ENCODE measurements at places on chromosomes 12 and 14.

DNA sequence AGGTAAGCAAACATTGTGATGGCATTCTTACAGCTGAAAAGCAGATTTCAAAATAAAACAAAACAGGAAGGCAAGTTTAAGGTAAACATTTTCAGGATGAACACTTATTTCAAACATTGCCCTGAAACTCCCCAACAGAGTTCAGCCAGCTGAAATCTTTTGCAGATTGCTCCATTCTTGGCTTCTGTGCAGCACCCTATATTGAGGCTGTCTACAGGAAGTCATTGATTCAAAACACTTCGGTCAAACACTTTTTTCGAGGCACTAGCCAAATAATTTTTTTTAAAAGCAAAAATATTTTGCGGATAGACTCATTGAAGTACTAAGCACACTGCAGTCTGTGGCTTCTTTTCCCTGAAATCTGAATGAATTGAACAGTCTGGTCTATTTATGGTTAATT lies 318.1 kb upstream of the PDE3A start:
- no peak for DNase-seq

DNA sequence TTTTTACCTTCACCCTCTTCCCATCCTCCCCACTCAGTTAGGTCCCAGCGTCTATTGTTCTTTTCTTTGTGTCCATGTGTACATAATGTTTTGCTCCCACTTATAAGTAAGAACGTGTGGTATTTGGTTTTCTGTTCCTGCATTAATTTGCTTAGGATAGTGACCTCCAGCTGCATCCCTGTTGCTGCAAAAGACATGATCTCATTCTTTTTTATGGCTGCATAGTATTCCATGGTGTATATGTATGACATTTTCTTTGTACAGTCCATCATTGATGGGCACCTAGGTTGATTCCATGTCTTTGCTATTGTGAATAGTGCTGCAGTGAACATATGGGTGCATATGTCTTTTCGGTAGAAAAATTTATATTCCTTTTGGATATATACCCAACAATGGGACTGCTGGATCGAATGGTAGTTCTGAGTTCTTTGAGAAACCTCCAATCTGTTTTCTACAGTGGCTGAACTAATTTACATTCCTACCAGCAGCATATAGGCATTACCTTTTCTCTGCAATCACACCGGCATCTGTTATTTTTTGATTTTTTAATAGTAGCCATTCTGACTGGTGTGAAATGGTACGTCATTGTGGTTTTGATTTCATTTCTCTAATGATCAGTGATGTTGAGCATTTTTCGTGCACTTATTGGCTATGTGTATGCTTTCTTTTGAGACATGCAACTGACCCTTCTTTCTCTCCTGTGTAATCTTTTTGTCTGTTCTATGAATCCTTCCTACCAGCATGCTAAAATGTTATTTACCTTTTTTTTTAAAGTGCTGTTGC lies 279.7 kb upstream of the AMIGO2 start:
- no peak for DNase-seq

- DNase-seq = no peak
Measured at GRCh38 chr14:105641075-105641937, 114.9 kb downstream of the TMEM121 start.

- DNase-seq = no peak
Measured at GRCh38 chr12:75666939-75667334, 155.5 kb upstream of the KRR1 start.

DNA sequence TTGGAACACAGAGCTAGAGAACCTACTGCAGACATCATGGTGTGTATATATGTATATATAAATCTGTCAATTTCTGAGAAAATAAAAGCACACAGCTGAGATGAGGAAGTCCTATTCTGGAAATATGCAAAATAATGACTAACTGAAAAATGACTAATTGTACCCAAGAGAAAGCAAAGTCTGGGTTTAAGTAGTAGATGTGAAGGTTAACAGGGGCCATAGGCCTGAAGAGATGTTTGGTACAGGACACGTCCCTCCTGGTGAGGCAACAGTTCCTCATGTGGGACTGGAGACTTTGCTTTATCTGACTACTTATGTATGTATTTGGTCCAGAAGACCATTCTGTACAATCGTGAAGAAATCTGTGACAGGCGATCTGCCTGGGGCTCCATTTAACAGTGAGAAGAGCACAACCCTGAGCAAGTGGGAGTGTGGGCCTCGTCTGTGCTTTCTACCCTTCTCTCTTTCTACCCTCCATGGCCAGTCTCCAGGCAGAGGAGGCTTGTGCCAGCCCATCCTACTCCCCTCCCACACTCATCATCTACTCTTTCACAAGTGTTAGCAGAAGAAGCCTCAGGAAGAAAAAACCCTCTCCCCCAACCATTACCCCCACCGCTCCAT lies 67.5 kb downstream of the SLC41A2 start:
- no peak for DNase-seq

GRCh38 chr12:59780605-59781135 lies 184.8 kb downstream of the SLC16A7 start:
- DNase-seq = no peak

- no peak for DNase-seq
Measured at GRCh38 chr12:1668833-1669543, 21.9 kb upstream of the ADIPOR2 start.

DNA sequence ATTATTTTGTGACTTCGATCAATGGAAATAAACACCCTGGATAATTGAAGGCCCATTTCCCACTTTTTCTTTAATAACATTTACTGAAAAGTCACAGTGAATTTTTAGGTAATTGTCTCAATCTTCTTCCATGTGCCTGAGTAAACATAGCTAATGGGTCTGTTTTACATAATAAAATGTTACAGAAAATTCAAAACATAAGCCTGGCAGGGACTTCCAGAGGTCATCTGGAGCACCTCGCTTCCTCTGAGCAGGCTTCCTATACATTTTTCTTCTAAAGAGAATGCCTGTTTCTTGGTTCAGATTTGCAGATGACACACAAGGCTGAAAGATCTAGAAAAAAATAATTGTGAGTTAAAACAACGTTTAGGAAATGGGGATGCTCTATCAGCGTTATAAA lies 183.8 kb upstream of the PDE3A start:
- DNase-seq = no peak

GRCh38 chr12:4829161-4829792 lies 80.4 kb upstream of the KCNA1 start:
- DNase-seq = no peak

DNA sequence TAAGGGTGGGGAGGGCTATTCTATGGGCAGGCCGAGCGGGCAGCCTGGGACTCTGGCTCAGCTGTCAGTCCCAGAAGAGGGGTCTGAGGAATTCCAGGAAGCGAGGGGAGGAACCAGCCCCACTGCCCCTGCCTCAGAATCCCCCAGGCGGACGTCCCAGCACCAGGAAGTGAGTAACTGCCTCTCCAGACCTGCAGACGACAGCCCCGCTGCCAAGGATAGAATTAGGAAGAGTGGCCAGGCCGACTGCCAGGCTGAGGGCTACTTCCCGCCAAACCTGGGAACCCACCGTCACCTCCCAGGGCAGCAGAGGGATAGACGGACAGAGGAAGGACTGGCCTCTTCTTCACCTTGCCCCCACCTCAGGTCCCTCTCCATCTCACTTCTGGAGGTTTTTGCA lies 6.7 kb upstream of the BDKRB2 start:
- no peak for DNase-seq

DNA sequence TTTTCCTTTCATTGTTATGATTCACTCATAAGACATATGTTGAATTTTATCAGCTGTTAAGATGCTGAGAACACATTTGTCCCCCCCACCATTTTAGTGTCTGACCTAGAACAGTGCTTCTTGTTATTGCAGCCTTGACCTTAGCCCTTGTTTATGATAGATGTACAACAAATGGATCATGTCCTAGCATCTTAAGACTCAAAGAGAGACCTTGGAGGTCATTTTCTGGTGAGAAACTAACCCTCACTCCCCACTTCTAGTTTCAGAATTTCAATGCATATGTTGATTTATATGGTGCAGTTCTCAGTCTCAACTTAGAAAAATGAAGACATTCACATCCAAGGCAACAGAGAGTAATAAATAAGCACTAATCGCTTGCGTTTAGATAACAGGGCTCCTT lies 391.2 kb downstream of the AEBP2 start:
- DNase-seq = no peak

GRCh38 chr14:101088395-101088667 lies 184.8 kb upstream of the RTL1 start:
- no peak for DNase-seq

DNA sequence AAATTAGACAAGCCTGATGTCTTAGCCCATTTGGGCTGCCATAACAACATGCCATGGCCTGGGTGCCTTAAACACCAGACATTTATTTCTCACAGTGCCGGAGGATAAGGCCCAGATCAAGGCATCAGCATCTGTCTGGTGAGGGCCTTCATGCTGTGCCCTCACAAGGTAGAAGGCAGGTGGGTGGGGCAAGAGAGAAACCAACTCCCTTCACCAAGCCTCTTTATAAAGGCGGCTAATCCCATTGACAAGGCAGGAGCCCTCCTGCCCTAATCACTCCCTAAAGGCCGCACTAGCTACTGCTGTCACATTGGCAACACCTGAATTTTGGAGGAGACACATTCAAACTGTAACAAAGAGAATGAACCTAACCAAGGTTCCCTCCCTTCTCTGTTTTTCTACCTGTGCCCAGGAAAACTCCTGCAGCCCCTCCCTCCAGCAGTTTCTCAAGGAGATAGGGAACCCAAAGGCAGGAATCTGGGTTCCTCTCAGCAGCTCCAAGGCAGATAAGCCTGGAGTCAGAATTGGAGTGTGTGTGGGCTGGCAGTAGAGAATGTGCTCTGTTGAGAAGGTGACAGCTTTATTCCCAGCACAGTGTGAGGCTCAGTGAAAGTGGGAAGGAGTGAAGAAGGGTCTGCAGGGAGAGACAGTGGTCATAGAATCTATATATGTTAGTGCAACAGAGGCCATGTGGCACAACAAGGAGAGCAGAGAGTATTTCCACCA lies 21.7 kb upstream of the GPATCH2L start:
- DNase-seq = no peak
